ENCODE measurements at places on chromosomes 2 and 18.

DNA sequence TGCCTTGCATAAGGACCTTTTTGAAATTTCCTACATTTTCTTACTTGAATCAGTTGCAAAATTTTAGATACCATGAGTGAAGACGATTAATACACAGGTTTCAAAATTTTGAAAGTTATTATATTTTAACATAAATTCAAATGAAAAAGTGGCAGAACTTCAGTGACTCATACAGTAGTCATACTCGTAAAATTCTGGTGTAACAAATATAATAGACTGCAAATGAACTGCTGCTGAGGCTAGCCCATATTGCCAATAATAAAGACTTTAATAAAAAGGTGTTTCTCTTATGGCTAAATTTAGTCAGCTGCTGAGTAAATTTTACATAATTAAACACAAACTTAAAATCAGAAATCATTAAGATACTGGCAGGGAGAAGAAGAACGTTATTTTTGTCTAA is 36.9 kb downstream of the MSH6 start:
- no peak for DNase-seq

- no peak for DNase-seq
These were observed 36.3 kb downstream of the MOGAT1 start for GRCh38 chr2:222707689-222708273.

DNA sequence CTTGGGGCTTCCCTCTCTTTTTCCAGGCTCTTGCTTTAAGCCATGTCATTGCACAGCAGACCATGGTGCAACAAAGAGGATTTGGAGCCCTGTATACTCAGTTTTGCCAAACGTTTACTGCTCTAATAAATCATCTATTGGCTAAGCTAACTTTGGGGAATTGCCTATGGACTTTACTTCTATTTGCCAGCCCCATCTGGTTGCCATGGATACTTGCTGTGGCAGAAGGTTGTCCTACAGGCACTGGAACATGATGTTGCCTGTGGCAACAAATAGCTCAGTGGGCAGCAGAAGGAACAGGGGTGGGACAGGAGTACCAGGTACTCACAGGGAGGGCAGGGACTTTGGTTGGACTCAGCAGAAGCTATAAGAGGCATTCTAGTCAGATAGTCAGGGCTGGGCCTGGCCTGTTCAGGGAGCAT is 129.7 kb downstream of the CCDC85A start:
- DNase-seq = no peak

DNA sequence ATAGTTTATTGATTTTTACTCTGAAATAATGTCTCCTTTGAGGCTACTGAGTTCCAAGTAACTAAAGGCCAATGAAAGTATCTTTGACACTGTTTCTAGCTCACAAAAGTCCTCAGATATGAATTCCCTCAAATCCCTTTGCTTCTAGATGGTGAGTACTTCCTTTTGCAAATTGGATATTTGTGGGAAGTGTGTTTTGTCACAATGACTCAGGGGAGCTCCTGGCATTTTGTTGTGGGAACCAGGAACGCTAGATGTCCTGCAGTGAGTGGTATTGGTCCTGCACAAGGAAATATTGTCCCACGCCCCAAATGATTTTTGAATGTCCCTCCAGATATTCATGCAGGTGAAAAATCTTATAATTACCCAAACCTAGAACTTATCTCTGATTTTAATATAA is 24.3 kb downstream of the TACR1 start:
- no peak for DNase-seq

DNA sequence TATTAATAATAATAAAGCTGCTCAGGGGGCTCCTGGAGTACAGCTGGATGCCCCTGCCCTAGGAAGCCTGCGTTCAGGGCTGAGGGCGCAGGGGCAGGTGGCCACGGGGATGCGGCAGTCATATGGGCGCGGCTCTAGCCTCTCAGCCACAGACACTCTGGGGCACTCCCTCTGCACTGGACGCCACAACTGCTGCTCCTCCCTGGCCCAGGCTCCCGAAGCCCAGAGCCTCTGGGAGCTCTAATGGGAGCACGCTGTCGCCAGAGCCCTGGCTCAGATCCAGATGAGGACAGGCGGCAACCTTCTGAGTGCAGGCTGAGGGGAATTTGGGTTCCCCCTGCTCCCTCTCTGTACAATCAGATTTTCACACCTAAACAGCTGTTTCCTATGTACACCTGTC is 93.6 kb downstream of the MTCL1 start:
- DNase-seq = no peak

- DNase-seq = no peak
These were observed 5.6 kb downstream of the ARL4C start for GRCh38 chr2:234491281-234491680.

DNA sequence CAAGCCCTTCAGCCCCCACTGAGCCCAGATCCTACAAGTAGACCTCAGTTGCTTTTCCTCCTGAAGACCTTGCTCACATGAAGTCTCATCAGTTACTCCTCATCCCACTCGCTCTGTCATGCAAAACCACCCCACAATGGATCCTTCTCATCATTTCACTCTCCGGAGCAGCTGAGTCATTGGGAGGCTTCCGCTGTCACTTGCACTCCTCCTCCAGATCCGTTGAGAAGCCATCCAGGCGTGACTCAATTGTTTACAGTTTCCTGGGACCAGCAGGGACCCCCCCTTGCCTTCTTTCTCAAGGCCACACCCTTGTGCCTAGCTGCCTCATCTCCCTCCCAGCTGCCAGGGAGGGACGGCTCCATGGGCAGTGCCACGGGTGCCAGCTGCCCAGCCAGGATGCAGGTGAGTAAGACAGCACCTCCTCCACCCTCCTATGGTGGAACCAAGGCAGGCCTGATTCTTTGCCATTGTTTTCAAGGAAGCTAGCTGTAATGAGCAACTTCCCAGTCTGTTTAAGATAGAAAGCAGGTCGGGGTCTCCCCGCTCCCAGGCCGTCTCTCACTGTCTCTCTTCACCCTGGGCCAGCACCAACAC is 16.3 kb downstream of the GPR55 start:
- peak; percentile 74 for DNase-seq

- DNase-seq = no peak
These were observed 53.1 kb downstream of the ACVR1 start for GRCh38 chr2:157822993-157823392.

DNA sequence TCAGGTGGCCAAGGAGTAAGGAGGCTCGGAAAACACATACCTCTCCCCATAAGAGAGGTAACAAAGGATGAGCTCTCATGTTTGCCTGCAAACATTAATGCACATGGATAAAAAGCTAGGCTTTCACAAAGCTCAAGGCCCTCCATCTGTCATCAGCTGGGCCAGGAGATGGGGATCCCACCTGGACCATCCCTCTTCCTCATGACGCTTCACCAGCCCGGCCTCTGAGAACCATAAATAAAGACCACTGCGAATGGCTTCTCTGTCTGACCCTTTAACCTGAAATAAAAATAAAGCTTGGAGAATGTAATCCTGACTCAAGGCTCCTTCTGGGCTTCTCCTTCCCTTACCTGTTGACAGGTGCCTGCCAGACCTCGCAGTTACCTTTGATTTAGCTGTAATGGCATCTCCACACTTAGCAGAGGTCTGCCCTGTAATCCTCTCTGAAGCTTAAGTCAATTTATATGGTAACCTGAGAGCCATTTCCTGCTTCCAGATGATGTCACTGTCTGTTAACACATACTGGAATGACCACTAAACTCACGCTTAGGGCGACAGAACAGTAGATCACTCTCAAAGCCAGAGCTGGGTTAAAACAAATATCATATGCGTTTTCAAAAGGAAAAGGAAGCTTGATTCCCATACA is 29.3 kb upstream of the FOXI3 start:
- DNase-seq = no peak

- DNase-seq = no peak
These were observed 24.5 kb upstream of the RAPH1 start for GRCh38 chr2:203559641-203560040.

DNA sequence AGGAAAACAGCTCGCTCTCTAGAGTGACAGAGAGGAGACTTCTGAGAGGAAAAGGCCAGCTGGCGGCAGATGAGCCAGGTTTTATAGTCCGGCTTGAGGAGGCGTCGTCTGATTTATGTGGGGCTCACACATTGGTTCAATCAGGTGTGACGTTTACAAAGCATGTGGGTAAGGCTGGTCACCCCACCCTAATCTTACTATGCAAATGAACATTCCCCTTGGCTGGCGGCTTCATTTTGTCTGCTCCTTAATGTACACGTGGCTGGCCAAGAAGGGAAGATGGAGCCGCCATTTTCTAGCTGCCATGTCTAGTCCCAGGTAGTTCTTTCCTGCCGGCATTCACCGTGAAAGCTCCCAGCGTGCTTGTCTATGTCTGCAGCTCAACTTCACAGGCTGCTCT is 299.1 kb upstream of the SPRED2 start:
- no peak for DNase-seq

DNA sequence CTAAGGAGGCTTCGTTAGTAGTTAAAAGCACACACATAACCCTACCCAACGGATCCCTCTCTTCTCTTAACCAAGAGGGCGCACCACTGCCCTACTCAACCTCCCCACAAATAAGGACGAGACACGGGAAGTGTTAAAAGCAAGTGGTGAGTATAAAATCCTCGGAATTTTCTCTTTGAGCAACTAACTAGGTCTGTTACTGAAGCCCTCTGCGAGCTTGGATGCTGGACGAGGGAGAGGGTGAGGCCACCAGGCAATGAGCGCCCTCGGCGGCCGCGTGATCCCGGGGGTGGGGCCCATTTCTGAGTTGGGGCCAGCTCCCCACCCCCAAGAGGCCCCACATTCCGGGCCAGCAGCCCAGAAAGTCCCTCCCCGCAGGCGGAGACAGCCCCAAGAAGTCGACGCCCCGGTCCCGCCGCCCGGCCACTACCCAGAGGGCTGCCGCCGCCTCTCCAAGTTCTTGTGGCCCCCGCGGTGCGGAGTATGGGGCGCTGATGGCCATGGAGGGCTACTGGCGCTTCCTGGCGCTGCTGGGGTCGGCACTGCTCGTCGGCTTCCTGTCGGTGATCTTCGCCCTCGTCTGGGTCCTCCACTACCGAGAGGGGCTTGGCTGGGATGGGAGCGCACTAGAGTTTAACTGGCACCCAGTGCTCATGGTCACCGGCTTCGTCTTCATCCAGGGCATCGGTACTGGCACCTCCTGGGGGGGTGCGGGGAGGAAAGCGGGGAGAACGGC is at the start of gene CYBRD1:
Gene CYBRD1, plus strand, starts transcription at position 423 of the 736 bp plus-strand sequence. Its CDS starts 72 bp downstream, at position 495.
- DNase-seq = no peak

DNA sequence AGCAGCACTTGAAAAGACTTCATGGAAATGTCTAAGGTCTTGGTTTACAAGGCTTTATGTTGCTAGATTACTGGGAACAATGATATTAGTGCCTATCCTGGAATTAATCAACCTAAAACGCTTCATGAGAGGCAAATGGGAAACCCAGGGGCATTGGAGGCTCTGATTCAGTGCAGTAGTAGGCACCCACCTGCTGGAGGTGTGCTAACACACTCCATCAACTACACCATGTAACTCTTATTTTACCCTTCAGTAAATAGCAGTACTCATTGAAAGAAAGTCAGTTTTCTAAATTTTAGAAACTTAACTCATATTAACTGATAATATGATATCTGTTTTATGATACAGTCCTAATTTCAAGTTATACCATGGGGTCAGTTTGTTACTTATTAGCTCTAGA is 17.4 kb upstream of the HNRNPA3 start:
- no peak for DNase-seq

DNA sequence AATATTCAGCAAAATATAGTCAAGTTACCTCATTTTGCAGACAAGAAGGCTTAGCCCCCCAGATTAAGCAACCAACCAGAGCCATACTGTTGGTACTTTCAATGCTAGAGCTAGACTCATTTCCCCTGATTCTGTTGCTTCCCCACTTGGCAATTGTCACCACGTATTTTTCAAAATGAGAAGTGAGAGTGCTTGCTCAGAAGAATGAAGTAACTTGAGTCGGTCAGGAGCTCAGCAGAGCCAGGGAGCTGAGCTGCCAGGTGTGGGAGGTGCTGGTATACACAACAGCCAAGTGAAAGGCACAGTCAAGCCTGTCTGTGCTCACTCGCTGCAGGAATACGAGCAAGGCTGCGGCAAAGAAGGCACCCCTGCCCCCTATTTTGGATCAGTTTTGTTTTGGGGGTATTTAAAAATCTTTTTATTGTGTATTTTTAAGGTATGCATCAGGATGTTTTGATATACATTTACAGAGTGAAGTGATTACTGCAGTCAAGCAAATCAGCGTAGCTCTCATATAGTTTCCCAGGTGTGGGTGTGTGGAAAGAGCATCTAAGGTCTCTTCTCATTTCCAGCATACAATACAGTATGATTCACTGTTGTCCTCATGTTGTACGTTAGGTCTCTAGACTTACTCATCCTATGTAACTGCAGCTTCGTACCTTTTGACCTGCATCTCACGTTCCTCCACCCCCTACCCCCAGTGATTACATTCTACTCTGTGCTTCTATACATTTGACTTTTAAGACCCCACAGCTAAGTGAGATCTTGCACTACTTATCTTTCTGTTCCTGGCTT is 62.4 kb downstream of the MRPS9 start:
- DNase-seq = peak; percentile 11

- DNase-seq = no peak
These were observed 279.4 kb downstream of the ERBB4 start for GRCh38 chr2:212259226-212259625.

Data from T-helper 2 cell (primary cell).